ENCODE measurements at places on chromosomes 3 and 15. TPM values are rescaled to one million over a fixed set of nuclear protein-coding genes. Genes with fewer than 3 reads are reported as not detected.

GRCh38 chr3:133964547-133964946, 65.2 kb downstream of the SLCO2A1 start:
- no peak for DNase-seq

The CCDC33 gene
- not detected for total RNA-seq

The RETNLB gene
- total RNA-seq = not detected

GRCh38 chr15:74564182-74564581, 23.2 kb downstream of the ARID3B start:
- no peak for DNase-seq

- no peak for DNase-seq
Observed at GRCh38 chr15:76974456-76975036, 20.4 kb upstream of the PSTPIP1 start.

The MESP1 gene
- 1.6 TPM for total RNA-seq

Data from occipital lobe (tissue), 3 donors.